ENCODE measurements at places on chromosomes 2 and 18.
A peak's percentile ranks its signal among the peaks of the same experiment; 100 is the strongest.

- DNase-seq, result peak; percentile 41
Observed at GRCh38 chr18:21914739-21915319, 174.2 kb downstream of the MIB1 start.

- no peak for DNase-seq
Observed at GRCh38 chr18:14907420-14907819, 159.4 kb downstream of the ANKRD30B start.

GRCh38 chr18:42872838-42873237 is 242.6 kb downstream of the RIT2 start:
- DNase-seq, result no peak

- DNase-seq, result no peak
Observed at GRCh38 chr2:7363906-7364305, 446.7 kb downstream of the RNF144A start.
